Vagina (tissue), 2 donors: ENCODE measurements at places on chromosomes 2 and 18.

DNA sequence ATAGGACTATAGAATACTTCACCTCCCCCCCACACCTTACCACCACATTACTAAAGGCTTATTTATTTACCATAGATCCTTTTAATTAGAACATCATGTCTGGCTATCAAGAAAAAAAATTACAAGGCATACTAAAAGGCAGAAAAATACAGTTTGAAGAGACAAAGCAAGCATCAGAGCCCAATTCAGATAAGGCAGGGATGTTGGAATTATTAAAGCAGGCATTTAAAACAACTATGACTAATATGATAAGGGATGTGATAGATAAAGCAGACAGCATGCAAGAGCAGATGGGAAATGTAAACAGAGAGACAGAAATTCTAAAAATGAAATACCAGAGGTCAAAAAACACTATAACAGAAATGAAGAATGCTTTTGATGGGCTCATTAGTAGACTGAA, 55.4 kb upstream of the SMIM21 start:
- no peak for DNase-seq

GRCh38 chr2:166413255-166413654, 37.5 kb upstream of the SCN9A start:
- no peak for DNase-seq

DNA sequence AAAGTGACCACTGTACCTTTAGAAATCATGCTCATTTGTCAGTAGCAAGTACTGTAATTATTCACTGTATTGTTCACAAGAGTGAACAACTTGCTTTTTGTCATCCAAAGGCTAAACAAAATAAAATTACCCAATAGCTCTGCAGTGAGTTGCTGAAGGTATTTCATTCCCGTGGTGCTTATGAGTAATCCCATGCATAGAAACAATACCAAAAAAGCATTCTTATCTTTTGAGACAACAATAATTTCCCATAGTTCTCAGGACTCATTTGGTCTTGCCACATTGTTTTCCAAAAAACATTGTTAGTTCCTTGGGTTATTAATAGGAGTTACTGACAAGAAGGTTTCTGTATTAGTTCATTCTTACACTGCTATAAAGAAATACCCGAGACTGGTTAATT, 503.2 kb upstream of the FAM98A start:
- DNase-seq = no peak

DNA sequence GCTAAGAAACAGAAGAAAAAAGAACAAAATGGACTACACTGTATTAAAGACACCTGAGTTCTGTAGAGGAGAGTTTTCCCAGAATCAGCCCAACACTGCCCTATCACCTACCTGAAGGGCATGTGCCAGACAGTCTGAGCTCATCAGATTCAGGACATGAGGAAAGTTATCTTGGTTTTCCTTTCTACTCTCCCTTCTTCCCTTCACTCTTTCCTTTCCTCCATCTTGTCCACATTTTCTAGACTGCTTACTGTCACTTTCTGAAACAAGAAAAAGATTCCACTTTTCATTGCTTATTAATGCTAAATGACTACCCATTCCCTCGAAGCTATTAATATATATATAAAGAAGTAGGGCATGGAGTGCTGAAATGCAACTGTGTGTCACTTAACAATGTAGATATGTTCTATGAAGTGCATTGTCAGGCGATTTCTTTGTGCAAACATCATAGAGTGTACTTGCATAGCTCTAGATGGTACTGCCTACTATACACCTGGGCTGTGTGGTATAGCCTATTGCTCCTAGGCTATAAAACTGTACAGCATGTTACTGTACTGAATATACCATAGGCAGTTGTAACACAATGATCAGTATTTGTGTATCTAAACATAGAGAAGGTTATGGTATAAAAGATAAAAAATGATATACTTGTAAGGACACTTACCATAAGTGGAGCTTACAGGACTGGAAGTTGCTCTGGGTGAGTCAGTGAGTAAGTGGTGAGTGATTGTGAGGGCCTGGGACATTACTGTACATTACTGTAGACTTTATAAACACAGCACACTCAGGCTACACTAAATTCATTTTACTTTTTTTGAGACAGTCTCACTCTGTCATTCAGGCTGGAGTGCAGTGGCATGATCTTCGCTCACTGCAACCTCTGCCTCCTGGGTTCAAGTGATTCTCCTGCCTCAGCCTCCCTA, 145.5 kb upstream of the ITGA6 start:
- DNase-seq = no peak

GRCh38 chr2:7011356-7012083, 94.3 kb downstream of the RNF144A start:
- DNase-seq = no peak

DNA sequence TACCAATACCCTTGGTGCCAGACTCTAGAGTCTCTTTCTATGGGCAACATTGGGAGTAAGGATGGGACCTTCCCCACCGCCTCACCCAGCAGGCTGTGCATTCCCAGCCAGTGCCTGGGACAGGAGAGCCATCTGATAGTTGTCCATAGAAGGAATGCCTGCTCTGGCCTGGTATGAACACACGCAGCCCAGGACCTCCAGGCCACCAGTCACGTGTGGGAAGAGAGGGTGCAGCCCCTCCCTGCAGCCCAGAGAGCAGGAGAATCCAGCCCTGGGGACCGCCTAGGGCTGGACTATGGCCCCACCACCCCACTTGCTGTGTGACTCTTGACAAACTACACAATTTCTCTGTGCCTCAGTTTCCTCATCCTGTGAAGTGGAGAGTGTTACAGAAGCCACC, 52.5 kb upstream of the ID2 start:
- no peak for DNase-seq

DNA sequence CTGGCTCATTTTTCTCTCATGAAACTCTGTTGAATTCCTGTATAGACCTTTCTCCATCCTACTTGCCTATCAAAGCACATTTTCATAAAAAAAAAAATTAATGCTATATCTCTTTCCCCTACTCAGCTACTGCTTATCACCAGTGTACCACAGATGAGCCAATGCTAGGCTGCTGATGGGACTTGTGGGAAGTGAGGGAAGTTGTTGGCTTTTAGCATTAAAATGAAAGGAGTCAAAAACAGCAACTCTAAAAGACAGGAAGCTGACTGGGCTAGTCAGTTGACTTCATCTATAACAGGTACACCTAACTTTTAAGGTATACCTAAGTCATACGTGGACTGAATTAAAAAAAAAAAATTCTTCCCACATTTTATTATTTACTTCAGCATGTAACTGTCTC, 102.1 kb downstream of the FAM117B start:
- DNase-seq = no peak

DNA sequence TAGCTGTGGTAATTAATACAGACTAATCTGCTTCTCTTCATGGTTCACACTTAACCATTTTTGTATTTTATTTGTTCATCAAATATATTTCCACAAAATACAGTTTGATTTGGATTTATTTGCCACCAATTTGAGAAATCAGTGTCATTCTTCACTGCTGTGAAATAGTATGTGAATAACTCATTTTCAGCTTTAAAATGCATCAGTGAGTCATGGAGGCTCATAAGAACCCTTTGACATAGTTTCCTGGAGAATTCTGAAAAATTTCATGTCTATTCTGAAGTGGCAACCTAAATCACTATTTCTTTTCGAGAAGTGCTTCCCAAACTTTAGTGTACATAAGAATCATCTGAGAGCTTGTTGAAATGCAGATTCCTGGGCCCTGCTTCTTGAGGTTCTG, 1026.7 kb upstream of the ACVR2A start:
- DNase-seq = no peak
